ENCODE measurements at places on chromosomes 2 and 18.

- DNase-seq, result no peak
- peaks cover 6% of the 10 kb centered on the region for H3K27me3 ChIP-seq
- no peak overlapping the region for H3K4me3 ChIP-seq
- no peaks in the 10 kb centered on the region for H3K36me3 ChIP-seq
- H3K27ac ChIP-seq, result no peak overlapping the region
Measured at GRCh38 chr2:39488450-39488849, 51.4 kb upstream of the MAP4K3 start.

GRCh38 chr2:168344706-168345105 lies 97.3 kb upstream of the STK39 start:
- H3K36me3 ChIP-seq, result no peaks in the 10 kb centered on the region
- H3K27me3 ChIP-seq, result no peaks in the 10 kb centered on the region
- no peak overlapping the region for H3K4me3 ChIP-seq
- DNase-seq, result no peak
- no peak overlapping the region for H3K27ac ChIP-seq

DNA sequence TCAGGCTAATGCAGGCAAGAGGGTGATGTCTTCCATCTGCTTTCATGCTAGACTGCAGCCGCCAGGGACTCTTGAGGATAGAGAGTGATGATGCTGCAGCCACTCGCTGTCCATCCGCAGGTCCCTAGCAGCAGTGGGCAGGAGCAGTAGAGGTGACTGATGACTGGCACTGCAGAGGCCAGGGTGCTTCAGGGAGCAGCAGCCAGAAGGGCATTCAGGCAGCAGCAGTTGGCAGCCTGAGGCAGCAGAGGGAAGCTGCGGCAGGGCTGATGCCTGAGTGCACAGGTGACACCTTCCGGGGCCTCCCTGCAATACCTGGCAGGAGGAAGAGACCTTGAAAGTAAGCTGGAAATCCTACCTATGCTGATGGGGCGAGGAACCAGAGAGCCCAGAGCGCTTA lies 214.2 kb downstream of the ICOS start:
- no peak for DNase-seq
- H3K27me3 ChIP-seq, result no peaks in the 10 kb centered on the region
- no peaks in the 10 kb centered on the region for H3K36me3 ChIP-seq
- no peak overlapping the region for H3K27ac ChIP-seq
- no peak overlapping the region for H3K4me3 ChIP-seq

DNA sequence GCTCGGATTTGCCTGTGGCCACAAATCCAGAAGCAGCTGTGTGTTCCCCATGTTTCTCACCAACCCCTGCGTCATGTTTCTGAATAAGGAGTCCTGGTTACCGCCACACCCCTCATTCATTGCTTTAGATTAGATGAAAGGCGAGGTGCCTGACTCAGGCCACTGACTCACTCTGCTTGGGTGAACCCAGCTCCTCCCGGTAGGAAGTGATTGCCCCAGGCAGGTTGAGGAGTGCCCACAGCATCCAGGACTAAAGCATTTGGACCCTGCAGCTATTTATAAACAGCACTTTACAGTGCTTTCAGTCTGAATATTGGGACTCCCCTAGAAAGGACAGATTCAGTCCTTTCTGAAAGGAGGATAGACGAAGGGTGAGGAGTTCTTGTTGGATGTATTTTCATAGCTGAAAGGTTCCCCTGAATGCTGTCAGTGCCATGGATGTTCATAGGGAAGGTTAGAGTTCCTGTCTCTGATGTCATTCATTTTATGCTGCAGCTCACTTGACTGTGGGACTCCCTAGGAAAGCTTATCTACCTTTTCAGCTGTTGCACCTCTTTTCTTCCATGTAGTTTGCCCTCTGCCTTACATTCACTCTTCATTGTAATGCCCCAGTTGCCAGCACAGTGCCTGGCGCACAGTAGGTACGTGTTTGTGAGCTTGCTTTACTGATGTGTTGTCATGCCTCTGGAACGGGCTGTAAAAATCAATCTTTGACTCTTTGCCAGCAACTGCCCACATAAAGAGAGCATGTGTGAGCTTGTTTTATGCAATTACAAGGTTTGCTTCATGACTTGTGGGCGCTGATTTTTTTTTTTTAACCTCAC lies 14.9 kb downstream of the ITGA6 start:
- H3K27me3 ChIP-seq, result no peaks in the 10 kb centered on the region
- no peak overlapping the region for H3K4me3 ChIP-seq
- H3K27ac ChIP-seq, result no peak overlapping the region
- DNase-seq, result no peak
- no peaks in the 10 kb centered on the region for H3K36me3 ChIP-seq
- peaks cover 14% of the 10 kb centered on the region for H3K4me1 ChIP-seq

All from B cell (primary cell).